CD4-positive, alpha-beta T cell treated with Interleukin-12 subunit alpha and Interleukin-12 subunit beta, for 1 hour (primary cell): ENCODE measurements at places on chromosomes 6 and 20.

DNA sequence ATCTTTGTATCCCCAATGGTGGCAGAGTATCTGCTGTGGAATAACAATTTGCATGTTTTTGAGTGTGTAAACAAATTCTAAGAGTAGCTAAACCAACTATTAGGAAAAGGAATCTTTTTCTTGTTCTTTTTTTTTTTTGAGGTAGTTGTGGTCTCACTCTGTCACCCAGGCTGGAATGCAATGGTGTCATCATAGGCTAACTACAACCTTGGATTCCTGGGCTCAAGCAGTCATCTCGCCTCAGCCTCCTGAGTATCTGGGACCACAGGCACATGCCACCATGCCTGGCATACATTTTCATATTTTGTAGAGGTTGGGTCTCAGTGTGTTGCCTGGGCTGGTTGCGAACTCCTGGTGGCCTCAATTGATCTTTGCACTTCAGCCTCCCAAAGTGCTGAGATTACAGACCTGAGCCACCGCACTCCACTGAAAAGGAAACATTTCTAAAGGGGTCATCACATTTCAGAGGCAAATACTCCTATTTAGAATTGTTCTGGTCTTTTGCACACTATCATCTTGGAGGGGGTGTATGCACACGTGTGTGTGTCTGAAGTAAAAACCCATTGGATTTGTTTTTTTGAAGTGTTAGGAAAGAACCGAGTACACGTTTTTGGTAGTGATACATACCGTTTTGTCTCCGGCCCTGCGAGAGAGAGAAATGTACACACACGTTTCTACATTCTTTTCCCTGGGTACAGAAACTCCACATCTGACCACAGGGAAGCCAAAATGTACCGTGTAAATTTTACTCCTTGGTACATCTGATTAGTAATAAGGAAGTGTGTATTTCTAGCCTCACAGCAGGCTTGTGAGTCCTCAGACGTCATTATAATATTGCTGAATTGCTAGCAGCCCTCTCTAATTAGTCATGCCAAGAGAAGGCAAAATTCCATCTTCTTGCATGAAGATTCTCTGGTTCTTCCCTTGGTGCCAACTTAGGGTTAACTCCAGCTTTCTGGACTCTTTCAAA, 183.6 kb downstream of the JARID2 start:
- DNase-seq = no peak

GRCh38 chr6:164531736-164532135, 777.7 kb downstream of the C6orf118 start:
- DNase-seq = no peak

- DNase-seq = no peak
These were observed 149.9 kb upstream of the PTPN1 start for GRCh38 chr20:50360218-50360672.

DNA sequence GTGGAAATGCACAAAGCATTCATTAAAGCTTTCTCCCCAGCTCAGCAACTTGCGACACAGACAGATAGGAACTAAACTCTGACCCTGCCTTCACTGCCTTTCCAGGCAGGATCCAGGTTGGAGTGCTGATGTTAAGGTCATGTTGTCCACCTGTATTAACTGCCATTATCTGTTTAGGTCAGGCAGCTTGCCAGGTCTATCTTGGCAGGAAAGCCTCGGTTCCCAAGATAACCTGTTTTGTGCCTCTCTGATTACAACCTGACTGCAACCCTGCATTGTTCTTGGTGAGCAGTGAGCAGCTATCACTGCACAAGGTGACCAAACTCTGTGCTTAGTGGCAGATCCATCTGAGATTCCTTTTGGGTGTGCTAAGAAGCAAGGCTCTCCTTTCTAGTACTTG, 23.2 kb upstream of the ELOVL2 start:
- no peak for DNase-seq

- no peak for DNase-seq
These were observed 956.6 kb downstream of the KIF16B start for GRCh38 chr20:15616626-15617025.

DNA sequence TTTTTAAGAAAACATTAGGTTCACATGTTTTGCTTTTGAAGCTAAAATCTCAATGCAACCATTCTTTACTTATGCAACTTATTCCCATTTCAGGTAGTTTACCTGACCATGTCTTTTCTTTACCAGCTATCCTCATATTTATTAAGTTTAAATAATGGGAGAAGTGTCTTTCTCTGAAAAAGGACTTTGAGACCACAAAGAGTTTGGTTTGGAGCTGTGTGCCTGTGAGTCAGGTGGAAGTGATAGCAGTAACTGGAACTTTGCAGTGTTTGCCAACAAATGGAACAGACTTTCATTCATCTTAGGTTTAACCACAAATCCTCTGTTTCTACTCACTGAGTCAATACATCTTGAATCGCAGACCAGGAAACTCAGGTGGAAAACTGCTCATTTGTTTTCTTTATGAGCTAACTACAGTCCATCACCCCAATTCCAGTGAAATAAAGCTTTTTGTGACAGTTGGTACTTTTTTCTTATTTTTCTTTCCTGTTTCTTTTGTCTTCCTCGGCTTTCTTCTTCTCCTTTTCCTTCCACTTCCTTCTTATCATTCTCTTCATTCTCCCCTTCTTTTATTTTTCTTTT, 148.3 kb upstream of the RIN2 start:
- DNase-seq = no peak

GRCh38 chr6:166752097-166752496, 125.0 kb upstream of the RPS6KA2 start:
- no peak for DNase-seq

- DNase-seq = no peak
These were observed 234.3 kb downstream of the PACRG start for GRCh38 chr6:162962093-162962492.
